D721Med (cell line): ENCODE measurements at places on chromosomes 4 and X.

GRCh38 chr4:128385683-128386304 lies 98.2 kb upstream of the PGRMC2 start:
- no peak for DNase-seq

GRCh38 chrX:132443196-132444135 lies 45.4 kb downstream of the MBNL3 start:
- DNase-seq, result no peak

GRCh38 chrX:72340041-72340440 lies 34.3 kb upstream of the CITED1 start:
- DNase-seq, result no peak

- DNase-seq, result no peak
Observed at GRCh38 chrX:153414856-153415510, 3.7 kb downstream of the ZFP92 start.

GRCh38 chr4:165782623-165783022 lies 90.4 kb upstream of the TLL1 start:
- DNase-seq, result no peak

DNA sequence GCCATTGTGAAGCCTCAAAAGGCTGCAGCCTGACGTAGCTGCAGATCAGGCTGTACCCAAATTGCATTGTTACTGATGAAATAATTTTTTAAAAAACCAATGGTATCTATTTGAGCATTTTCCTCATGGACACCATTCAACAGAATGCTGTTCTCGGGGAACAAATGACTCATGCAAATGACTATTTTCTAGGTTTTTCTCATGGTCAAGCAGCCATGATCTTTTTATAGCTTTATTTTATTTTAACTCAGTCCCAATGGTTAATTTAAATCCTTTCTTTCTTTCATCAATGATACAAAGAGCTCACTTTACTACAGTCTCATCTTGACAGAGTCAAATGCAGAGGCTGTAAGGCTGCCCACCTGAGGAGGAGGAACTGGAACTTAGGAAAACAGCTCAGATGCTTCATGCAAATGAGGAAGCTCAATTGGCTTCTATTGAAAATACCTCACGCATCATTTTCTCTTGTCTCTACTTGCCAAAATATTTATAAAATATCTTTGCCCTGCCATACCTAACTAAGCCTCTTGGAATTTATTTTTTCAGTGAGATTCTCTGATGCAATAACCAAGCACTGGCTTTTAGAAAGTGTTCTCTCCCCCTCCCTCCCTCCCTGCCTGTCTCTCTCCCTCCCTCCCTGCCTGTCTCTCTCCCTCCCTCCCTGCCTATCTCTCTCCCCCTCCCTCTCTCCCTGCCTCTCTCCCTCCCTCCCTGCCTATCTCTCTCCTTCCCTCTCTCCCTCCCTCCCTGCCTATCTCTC lies 81.0 kb downstream of the SORBS2 start:
- DNase-seq, result no peak

- no peak for DNase-seq
Observed at GRCh38 chrX:24069877-24070276, 15.1 kb downstream of the EIF2S3 start.

GRCh38 chr4:135548711-135549110 lies 1347.1 kb upstream of the PABPC4L start:
- no peak for DNase-seq

- no peak for DNase-seq
Observed at GRCh38 chr4:24010573-24010972, 120.7 kb upstream of the PPARGC1A start.

DNA sequence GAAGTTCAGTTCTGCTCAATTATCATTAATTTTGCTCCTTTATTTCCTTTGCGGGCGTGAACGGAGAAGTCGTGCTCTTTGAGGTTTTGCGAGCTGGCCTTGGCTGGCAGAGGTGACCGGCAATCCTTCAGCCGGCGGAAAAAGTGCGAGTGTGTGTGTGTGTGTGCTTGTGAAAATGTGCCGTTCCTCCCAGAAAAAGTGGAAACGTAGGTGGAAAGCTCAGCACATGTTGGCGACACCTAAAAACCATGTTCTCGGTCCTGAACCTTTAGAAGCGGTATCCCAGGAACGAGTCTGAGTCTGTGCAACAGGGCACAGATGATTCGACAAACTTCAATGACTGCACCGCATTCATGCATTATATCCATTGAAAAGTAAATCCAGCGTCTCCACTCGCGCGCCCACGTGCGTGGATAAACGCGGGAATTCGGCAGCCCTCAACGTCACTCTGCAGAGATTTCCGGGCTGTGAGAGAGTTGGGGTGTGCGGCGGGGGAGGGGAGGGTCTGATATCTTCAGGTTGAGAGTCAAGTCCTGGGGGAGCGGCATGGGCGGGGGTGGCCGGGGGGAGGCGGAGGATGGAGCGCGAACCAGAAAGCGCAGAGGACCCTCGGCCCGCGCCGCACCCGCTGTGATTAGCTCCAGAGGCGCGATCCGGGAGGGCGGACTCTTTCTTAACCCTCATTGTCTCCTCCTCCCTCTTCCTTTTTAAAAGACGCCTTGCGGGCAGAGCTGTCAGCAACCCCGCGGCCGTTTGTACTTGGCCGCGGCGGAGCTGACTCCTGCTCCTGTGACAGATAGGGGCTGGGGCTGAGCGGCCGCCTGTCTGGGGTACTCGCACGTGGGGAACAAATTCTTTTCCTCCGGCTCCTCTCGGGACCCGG lies at the start of gene SHISA3:
Gene SHISA3 (plus strand): TSS at position 737 of the 883 bp plus-strand sequence. CDS start 569 bp downstream, outside the sequence.
- peak; percentile 48 for DNase-seq

DNA sequence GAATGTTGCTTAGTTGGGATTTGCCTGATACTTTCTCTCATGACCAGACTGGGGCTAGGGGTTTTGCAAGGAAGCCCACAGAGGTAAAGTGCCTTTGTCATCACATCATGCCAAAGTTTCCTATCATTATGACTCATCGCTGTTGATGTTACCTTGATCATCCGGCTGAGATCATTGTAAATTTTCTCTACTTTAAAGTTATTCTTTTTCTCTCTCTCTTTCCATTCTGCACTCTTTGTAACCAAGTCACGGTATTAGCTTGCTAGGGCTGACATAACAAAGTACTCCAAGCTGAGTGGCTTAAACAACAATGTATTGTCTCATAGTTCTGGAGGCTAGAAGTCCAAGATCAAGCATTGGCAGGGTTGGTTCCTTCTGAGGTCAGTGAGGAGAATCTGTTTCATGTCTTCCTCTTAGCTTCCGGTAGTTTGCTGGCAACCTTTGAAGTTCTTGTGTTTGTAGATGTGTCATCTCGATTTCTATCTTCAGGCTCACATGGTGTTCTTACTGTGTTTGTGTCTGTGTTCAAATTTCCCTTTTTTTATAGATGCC lies 113.0 kb downstream of the DTHD1 start:
- no peak for DNase-seq
